Stimulated activated CD8-positive, alpha-beta memory T cell treated with anti-CD3 and anti-CD28 coated beads, Interleukin-4, amount 100 ng/mL, for 4 hours (primary cell): ENCODE measurements at places on chromosomes 5 and 9.

DNA sequence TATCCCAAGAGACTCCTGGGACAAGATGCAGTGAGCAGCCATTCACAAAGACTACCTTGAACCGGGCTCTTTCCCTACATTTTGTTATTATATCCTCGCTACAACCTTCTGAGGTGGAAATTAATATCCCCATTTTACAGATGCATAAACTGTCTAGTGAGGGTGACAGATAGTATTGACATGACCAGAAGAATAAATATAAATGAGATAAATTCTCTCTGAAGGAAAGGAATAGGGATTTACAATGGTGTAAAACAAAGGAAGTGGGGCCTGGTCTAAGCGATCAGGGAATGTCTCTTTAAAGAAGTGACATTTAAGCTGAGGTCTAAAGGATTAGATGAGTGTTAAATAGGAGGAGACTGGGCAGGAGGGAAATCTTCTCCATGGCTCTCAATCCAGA lies 43.5 kb upstream of the KCNMB1 start:
- no peak for DNase-seq

DNA sequence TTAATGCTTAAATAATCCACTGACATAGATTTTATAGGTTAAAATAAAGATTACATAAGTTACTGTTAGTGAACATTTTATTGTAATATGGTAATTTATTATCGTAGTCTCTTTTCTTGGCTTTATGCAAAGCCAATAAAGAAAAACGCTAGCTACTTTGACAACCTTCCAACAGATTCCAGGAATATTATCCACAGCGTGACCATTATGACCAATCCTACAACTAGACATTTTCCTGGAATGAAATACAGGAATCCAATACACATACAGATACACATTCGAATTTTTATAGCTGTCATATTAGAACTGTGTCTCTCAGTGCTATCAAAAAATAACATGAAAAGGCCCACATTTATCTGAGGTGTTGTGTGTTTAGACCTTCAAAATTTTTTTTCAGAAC lies 13.1 kb downstream of the RPS23 start:
- DNase-seq, result no peak

GRCh38 chr9:133144904-133145851 lies 18.5 kb downstream of the GBGT1 start:
- DNase-seq, result no peak

- DNase-seq, result no peak
These were observed 113.9 kb downstream of the SUSD1 start for GRCh38 chr9:112061152-112061740.

- DNase-seq, result no peak
These were observed 56.7 kb downstream of the MAPKAP1 start for GRCh38 chr9:125650271-125650737.

GRCh38 chr5:131810510-131811249 lies 13.9 kb upstream of the FNIP1 start:
- DNase-seq, result no peak
